ENCODE measurements at places on chromosomes 6 and 20.

GRCh38 chr6:27303613-27304272 lies 8.3 kb downstream of the POM121L2 start:
- no peak for DNase-seq

- DNase-seq = no peak
Observed at GRCh38 chr6:55584654-55585354, 5.8 kb upstream of the HMGCLL1 start.

DNA sequence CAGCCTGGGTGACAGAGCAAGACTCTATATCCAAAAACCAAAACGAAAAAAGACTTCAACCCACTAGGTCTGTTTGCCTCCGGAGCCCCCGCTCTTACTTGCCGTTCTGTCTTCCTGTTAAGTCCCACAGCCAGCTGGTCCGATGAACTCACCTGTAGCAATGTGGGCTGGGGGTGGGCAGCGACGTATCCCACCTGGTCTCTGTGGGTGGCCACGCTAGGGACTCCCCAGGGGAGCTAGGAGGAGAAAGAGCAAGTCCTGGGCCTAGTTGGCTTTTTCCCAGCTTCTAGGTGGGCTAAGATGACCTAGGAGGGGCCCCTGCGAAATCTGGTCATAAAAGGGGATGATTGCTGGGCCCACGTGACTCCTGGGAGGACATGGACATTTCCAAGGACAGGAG lies 166.0 kb upstream of the KCNG1 start:
- no peak for DNase-seq

GRCh38 chr6:52310932-52311331 lies 26.4 kb upstream of the MCM3 start:
- DNase-seq = no peak

GRCh38 chr6:45369870-45370269 lies 7.9 kb downstream of the SUPT3H start:
- DNase-seq = no peak

GRCh38 chr20:32362901-32363364 lies 4.8 kb downstream of the ASXL1 start:
- no peak for DNase-seq

DNA sequence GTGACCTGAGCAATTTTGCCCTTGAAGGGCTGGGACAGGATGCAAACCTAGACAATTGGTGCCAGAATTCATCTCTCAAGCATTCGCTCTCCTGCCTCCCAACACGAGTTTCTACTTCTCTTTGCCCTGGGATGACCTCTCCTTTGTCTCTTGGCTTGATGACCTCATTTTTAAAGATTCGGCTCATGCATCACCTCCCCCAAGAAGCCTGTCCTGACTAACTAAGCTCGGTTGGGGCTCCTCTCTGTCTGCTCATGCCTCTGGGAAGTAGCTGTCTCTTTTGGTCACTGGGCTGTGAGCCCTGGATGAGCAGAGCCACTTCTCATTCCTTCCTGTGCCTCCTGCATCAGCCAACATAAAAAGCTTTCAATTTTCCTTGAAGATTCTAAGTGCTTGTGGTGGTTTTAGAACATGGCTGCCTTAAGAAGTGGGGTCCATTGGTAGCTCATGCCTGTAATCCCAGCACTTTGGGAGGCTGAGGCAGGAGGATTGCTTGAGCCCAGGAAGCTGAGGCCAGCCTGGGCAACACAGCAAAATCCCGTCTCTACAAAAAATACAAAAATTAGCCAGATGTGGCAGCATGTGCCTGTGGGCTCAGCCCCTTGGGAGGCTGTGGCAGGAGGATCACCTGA lies 11.1 kb upstream of the TCF15 start:
- no peak for DNase-seq

- no peak for DNase-seq
Observed at GRCh38 chr20:41072190-41072863, 43.7 kb downstream of the TOP1 start.

GRCh38 chr6:1391800-1392309 lies 2.5 kb downstream of the FOXF2 start:
- no peak for DNase-seq

DNA sequence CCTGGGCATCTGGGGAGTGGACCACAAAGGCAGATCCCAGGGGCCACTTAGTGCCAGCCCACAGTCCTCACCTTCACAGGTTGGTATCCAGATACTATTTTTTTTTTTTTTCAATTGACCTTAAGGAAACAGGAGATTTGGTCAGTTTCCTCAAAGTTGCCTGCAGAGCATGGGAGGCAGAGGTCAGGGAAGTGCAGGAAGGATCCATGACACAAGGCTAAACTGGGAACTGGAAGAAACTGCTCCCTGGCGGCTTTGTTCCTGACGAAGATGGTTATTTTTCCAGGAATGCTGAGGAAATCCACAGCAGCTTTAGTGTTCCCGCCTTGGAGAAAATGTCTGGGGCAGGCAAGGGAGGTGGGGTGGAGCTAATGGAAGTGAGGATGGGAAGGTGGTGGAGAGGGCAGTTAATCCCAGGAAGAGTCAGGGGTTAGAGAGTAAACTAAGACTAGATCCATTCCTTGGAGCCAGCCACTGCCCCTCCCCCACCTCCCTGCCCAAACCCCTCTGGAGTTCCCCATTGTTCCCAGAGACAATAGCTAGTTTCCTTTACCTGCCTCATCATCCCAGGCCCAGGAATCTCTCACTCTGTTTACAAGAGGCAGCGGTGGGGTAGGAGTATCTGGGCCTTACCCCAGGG lies 14.3 kb upstream of the MYMX start:
- DNase-seq = no peak

GRCh38 chr6:35973670-35974222 lies 50.7 kb downstream of the SLC26A8 start:
- DNase-seq = no peak

GRCh38 chr6:64214373-64214772 lies 578.8 kb downstream of the PHF3 start:
- no peak for DNase-seq

- DNase-seq = no peak
Observed at GRCh38 chr6:26336355-26337198, 28.4 kb upstream of the BTN3A2 start.

DNA sequence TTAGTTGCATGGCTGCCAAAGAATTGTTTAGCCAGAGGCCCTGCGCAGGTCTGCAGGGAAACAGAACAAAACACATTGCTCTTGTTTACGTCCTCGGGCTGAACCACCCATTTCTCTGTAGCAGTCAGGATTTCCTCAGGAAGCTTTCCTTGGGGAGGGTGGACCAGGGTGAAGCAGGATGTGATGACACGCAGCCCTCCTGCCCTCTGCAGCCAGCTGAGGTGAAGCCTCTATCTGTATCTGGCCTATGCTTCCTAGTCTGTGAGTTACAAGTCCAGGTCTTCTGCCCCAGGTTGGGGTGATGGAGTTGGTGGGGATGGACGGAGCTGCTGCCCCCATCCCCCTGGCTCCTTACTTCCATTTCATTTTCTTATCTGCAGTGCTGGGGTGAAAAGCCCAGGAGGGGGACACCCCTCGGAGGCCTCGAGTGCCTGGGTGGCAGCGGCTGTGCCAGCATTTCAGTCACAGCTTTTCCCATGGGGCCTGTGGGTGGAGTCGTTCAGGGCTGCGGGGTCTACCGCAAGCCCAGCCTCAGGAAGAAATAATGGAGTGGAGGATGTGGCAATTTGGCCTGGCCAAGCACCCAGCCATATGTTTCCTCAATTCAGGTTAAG lies 24.9 kb downstream of the SASH1 start:
- no peak for DNase-seq

DNA sequence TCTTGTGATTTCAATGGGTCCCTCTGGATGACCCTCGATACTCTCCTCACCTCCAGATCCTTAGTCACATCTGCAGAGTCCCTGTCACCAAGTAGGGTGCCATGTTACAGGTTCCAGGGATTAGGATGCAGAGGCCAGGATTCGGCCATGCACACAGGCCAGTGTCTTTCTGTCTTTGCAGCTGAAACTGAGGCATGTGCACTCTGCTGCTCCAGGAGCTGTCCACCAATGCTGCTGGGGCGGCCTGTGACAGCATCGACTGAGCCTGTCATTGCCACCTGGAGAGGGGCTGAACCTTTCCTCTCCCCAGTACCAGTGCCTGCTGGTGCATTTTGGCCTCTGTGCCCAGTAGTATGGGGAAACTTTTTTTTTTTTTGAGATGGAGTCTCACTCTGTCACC lies 4.4 kb upstream of the RBM38 start:
- peak; percentile 42 for DNase-seq

GRCh38 chr6:15073883-15074465 lies 171.9 kb upstream of the JARID2 start:
- no peak for DNase-seq

Measured in activated CD8-positive, alpha-beta memory T cell treated with anti-CD3 and anti-CD28 coated beads for 24 hours (primary cell).